ENCODE measurements at places on chromosomes 16 and 17. TPM values are rescaled to one million over a fixed set of nuclear protein-coding genes. Genes with fewer than 3 reads are reported as not detected.

DNA sequence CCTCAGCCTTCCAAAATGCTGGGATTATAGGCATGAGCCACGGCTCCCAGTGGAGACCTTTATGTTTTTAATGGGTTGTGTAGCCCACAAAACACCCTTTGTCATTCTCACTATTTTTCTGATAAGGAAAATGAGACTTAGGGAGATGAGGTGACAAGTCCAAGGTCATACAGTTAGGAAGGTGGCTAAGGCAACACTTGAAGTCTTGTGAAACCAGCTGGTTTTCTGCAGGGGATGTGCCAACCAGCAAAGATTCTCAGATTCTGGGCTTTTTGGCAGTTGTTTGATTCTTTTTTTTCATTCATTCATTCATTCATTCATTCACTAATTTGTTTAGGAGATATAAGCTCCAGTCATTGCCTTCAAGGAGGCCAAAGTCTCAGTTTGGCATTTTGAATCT lies 10.0 kb upstream of the PHOSPHO1 start:
- H3K27ac ChIP-seq: no peak overlapping the region
- no peak for DNase-seq
- H3K27me3 ChIP-seq: no peaks in the 10 kb centered on the region
- no peaks in the 10 kb centered on the region for H3K4me1 ChIP-seq
- H3K36me3 ChIP-seq: no peaks in the 10 kb centered on the region

GRCh38 chr16:4049031-4049430 lies 67.2 kb downstream of the ADCY9 start:
- H3K27ac ChIP-seq: no peak overlapping the region
- no peak overlapping the region for H3K4me3 ChIP-seq
- DNase-seq: no peak
- no peaks in the 10 kb centered on the region for H3K4me1 ChIP-seq
- no peaks in the 10 kb centered on the region for H3K36me3 ChIP-seq
- H3K27me3 ChIP-seq: no peaks in the 10 kb centered on the region

- no peaks in the 10 kb centered on the region for H3K36me3 ChIP-seq
- H3K4me1 ChIP-seq: no peaks in the 10 kb centered on the region
- no peak overlapping the region for H3K27ac ChIP-seq
- no peak overlapping the region for H3K4me3 ChIP-seq
Measured at GRCh38 chr16:49021136-49021535, 260.5 kb downstream of the CBLN1 start.

DNA sequence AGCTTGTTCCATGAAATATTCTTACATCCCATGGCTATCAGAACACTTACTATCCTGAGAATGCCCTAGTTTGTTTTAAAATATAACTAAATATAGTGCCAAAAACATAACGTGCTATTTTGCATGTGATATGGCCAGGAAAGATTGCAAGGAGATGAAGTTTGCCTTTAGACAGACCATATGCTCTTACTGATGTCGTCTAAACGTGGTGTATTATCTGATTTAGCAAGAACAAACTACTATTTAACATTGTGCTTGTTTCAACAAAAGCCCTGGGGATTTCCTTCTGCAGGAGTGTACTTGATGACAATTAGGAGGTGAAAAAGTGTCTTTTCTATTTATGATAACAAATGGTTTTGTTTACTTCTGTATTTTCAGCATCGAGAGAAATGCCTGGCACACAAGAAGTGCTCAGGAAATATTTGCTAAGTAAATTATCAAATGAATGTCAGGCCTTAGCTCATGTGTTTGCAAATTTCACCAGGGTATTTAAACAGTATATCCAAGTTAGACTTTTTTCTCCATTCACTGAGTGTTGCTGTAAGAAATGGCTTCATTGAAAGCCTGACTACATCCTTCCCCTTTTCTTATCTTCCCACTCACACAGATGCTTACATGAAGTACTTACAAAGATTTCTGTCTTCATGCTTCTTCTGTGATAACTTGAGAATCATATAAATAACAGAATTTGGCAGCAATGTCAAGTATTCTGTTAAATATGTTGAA lies 1033.6 kb downstream of the CDH8 start:
- H3K4me1 ChIP-seq: no peaks in the 10 kb centered on the region
- H3K4me3 ChIP-seq: no peak overlapping the region
- no peak for DNase-seq
- H3K27ac ChIP-seq: no peak overlapping the region
- no peaks in the 10 kb centered on the region for H3K36me3 ChIP-seq

Gene DNAAF1
- total RNA-seq: not detected

DNA sequence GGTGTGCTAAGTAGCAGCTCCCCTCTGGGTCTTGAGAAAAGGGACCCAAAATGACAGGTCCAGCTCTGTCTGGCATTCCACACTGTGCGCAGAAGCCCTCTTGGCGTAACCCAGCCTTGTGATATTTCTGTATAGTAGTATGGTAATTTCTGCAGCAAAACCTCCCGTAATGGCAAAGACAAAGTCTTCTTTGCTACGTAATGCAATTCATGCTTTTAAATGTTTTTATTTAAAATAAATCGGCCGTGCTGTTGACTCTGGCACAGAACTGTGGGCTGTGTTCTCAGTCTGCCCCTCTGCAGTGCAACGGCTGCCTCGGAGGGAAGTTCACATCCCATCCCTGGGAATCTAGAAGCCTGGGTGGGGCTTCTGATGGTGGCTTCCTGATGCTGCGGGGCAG lies 75.2 kb downstream of the ASIC2 start:
- no peak overlapping the region for H3K27ac ChIP-seq
- no peak for DNase-seq
- H3K36me3 ChIP-seq: no peaks in the 10 kb centered on the region

Data from activated CD4-positive, alpha-beta memory T cell treated with anti-CD3 and anti-CD28 coated beads, Interleukin-2, amount 10 ng/mL, durations not matched to agents 7 days and 5 days (primary cell).